ENCODE measurements at places on chromosomes 7 and 10. TPM values are rescaled to one million over a fixed set of nuclear protein-coding genes. Genes with fewer than 3 reads are reported as not detected.

The BMI1 gene
- total RNA-seq: 29.1 TPM

The SYT15 gene
- 0.51 TPM for total RNA-seq

GRCh38 chr10:82660986-82661385 is 786.0 kb downstream of the NRG3 start:
- no peak for DNase-seq

DNA sequence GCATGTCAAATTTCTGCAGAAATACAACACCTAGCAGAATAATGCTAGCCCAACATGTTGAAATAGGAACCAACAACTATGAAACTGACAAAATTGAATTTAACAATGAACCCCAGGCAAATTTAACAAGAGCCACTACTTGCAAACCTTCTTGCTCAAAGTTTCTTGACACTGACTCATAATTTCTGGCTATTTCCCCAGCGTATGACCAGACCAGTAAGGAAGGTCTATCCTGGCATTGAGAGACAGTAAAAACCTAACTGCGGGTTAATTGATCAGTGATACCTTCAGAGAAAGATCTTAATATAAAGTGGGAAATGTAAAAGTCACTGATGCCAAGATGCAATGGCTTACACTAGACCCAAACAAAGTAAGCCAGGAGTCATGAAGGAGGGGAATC is 510.1 kb downstream of the ARL4A start:
- DNase-seq: no peak

- no peak for DNase-seq
Measured at GRCh38 chr10:106078895-106079576, 1085.5 kb downstream of the SORCS1 start.

The MEOX2 gene
- not detected for total RNA-seq

GRCh38 chr10:103021900-103022293 is 103.8 kb downstream of the CNNM2 start:
- DNase-seq: no peak

DNA sequence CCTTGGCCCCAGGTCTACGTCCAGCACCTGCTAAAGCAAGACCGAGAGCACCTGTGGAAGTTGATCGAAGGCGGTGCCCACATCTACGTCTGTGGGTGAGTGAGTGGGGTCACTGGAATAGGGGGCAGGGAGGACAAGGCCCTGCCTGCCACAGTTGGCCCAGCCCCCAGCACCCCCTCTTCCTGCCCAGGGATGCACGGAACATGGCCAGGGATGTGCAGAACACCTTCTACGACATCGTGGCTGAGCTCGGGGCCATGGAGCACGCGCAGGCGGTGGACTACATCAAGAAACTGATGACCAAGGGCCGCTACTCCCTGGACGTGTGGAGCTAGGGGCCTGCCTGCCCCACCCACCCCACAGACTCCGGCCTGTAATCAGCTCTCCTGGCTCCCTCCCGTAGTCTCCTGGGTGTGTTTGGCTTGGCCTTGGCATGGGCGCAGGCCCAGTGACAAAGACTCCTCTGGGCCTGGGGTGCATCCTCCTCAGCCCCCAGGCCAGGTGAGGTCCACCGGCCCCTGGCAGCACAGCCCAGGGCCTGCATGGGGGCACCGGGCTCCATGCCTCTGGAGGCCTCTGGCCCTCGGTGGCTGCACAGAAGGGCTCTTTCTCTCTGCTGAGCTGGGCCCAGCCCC is 8.1 kb downstream of the TMEM120A start:
- no peak for DNase-seq

The SH2D4B gene
- 0.19 TPM for total RNA-seq

DNA sequence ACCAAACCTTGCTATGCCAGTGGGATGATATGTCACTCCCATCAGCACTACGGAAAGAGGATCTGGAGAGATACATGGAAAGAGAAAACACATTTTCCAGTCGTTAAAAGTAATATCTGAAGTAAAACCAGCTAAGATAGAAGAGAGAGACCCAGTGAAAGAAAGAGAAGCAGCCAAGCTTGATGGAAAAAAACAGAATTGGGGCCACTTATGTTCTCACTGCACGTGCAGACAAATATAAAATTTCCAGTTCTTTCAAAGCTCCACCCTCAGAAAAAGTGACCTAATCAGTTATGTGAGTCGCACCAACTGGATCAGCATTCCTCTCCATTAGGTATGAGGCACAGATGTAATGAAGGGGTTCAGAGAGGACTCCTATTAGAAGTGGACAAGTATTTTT is 266.1 kb downstream of the MTERF1 start:
- DNase-seq: no peak

DNA sequence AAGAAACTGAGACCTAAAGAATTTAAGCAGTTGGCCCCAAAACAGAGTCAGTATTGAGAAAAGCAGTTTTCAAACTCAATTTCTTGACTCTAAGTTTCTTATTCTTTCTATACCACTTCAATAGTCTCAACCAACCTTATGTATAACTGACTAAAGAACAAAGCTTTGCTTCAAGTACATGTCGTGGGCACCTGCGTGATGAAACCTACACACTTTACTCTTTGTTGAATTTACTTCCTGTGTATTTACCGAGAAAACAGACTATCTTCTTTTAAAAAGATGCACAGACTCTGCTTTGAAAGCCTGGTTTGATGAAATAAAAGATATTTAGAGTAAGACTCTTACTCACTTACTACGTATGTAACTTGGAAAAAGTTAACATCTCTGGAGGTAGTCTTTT is 297.2 kb upstream of the CDC14C start:
- DNase-seq: no peak

Measured in GM12878 (cell line).